H1 (cell line): ENCODE measurements at places on chromosomes 2 and 18.
A peak's percentile ranks its signal among the peaks of the same experiment; 100 is the strongest.

GRCh38 chr2:240595381-240596079 lies 9.0 kb downstream of the CAPN10 start:
- no peaks in the 10 kb centered on the region for H3K4me1 ChIP-seq
- H3K27me3 ChIP-seq = no peaks in the 10 kb centered on the region
- peak; percentile 83 for DNase-seq
- peaks cover 12% of the 10 kb centered on the region for H3K36me3 ChIP-seq

GRCh38 chr2:6968319-6969100 lies 51.3 kb downstream of the RNF144A start:
- H3K27me3 ChIP-seq = no peaks in the 10 kb centered on the region
- H3K36me3 ChIP-seq = no peaks in the 10 kb centered on the region
- H3K4me1 ChIP-seq = no peaks in the 10 kb centered on the region
- DNase-seq = no peak
- no peak overlapping the region for H3K27ac ChIP-seq

- H3K4me1 ChIP-seq = no peaks in the 10 kb centered on the region
- no peak overlapping the region for H3K27ac ChIP-seq
- H3K36me3 ChIP-seq = no peaks in the 10 kb centered on the region
- no peaks in the 10 kb centered on the region for H3K27me3 ChIP-seq
- H3K4me3 ChIP-seq = no peak overlapping the region
Observed at GRCh38 chr2:85503851-85504777, 34.9 kb upstream of the MAT2A start.

- DNase-seq = no peak
- H3K27me3 ChIP-seq = peaks cover 4% of the 10 kb centered on the region
- no peak overlapping the region for H3K27ac ChIP-seq
- peaks cover 20% of the 10 kb centered on the region for H3K4me1 ChIP-seq
- H3K36me3 ChIP-seq = no peaks in the 10 kb centered on the region
Observed at GRCh38 chr2:205684871-205685313, 2.6 kb downstream of the NRP2 start.

DNA sequence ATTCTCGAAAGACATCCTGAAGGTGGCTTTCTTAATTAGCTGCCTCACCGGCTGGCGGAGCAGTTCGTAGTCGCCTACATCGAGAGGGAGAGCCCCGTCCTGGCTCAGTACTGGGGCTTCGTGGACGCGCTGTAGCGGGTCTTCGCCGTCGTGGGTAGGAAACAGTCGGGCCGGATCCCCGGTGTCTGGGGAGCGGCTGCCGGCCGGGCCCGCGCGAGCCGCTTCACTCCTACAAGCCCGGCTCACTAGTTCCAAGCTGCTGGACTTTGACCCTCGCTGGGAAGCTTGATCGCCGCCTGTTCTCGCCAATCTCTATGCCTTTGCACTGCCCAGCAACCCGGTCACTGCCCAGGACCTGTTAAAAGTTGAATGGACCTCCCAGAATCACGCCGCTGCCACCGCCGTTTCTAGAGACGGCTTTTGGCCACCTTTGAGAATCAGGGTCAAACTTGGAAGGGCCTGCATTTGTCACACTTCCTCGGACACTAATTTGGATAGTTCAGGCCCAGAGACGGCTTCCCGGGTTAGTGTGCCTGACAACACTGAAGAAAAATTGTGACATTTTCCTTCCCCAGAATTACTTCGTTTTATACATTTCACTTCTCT lies 41.4 kb upstream of the AKAIN1 start:
- H3K27me3 ChIP-seq = no peaks in the 10 kb centered on the region
- H3K36me3 ChIP-seq = no peaks in the 10 kb centered on the region
- H3K4me1 ChIP-seq = peaks cover 3% of the 10 kb centered on the region
- no peak for DNase-seq
- peak overlapping the region; percentile 97; the same call in 1 of the 2 replicates for H3K27ac ChIP-seq

DNA sequence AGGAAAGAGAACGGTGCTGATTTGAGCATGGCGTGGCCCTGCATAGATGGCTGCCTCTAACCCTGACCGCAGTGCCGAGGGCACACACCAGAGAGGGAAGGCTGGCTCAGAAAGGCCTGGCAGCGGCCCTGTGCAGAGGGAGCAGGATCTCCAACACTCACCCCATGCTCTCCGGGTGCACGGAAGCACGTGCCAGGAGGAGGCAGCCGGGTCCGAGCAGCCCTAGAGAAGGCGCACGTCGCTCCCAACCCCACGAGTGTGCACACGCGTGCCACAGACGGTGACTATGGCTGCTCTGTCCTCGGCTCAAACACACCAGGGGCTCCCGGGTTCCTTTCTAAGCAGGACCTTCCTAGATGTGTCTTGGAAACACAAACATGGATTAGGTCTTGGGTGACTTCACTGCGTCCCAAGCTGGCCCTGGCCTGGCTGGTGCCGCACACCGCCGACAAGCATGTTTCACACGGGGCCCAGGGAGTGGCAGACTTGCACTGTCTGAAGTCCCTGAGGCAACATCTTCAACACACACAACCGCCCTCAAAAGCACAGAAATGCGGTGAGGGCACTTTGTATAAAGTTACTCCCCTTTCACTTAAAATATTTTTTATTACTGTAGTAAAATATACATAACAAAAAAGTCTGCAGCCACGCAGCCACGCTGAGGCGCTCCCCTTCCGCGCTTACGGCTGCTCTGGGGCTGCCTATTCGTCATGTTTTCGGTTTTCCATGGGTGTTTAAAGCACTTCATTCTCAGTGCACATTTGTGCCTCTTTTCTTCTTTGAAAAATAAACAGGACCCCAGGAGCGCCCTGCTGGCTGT lies 110.0 kb downstream of the ZNF516 start:
- DNase-seq = no peak
- H3K27me3 ChIP-seq = no peaks in the 10 kb centered on the region
- no peak overlapping the region for H3K4me3 ChIP-seq
- no peaks in the 10 kb centered on the region for H3K36me3 ChIP-seq
- no peaks in the 10 kb centered on the region; the same call in none of the 2 replicates for H3K4me1 ChIP-seq
- H3K27ac ChIP-seq = no peak overlapping the region

DNA sequence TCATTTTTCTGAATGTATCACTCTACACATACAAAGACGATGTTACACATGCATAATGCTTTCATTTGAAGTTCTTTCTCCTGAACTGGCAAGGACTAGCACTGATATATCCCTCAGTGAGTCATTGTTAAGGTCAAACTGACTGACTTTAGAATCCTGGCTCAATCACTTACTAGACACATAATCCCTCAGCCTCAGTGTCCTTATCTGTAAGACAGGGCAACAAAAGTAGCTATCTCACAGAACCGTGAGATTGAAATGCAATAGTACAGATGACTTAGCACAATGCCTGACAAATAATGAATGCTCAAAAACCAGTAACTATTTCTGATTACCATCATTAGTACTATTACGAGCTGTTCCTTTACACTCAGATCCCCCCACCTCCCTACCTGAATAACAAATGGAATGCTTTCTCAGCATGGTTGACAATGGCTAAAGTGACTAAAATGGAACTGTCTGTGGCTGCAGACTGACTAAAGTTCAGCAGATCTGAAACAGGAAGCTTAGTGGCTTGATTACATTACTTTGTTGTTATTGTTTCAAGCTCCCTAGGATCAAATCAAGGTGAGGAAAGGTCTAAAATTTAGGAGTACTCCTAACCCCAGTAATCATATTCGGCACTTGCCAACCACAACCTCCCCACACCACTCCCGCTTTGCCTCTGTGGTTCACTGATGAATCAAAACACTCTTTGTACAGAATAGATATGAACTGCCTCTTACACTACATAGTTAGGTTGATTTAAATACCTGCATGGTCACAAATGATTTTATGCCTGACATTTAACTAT lies 35.8 kb upstream of the CACNB4 start:
- no peak overlapping the region for H3K27ac ChIP-seq
- DNase-seq = no peak
- no peaks in the 10 kb centered on the region for H3K4me1 ChIP-seq
- H3K27me3 ChIP-seq = no peaks in the 10 kb centered on the region

GRCh38 chr2:147520817-147521216 lies 324.0 kb upstream of the ACVR2A start:
- H3K4me3 ChIP-seq = no peak overlapping the region
- no peaks in the 10 kb centered on the region for H3K27me3 ChIP-seq
- no peaks in the 10 kb centered on the region for H3K36me3 ChIP-seq
- no peak overlapping the region for H3K27ac ChIP-seq
- DNase-seq = no peak

DNA sequence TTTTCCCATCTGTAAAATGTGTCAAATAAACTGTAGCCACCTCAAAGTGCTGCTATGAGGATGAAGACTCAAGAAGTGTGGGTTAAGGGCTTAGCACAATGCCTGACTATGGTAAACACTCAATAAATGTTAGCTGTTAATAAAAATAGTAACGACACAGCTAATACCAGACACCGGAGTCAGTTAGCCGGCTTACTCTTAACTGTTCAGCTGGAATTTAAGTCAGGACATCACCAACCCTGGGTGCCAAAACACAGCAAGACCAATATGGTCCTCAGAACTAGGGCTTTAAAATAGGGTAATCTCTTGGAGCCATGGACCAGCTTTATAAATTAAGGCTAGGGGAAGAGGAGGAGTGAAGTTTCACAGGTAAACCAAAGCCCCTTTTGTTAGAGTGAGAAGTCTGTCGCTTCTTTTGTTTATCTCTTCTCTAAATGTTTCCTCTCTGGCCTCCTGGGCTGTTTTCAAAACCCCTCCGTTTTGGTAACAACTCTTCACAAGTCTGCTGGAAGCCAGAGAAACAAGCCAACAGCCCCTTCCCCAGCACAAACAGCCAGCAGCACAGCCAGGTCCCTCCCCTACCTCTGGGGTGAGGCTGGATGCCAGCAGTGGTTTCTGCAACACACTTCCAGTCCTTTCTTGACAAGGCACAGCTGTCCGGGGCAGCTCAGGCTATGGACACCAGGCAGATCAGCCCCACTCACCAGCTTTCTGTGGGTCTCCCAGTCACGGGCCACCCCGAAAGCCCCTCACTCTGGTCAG lies 13.8 kb upstream of the FZD7 start:
- no peaks in the 10 kb centered on the region for H3K27me3 ChIP-seq
- no peaks in the 10 kb centered on the region for H3K36me3 ChIP-seq
- no peak overlapping the region for H3K4me3 ChIP-seq
- H3K4me1 ChIP-seq = peaks cover 27% of the 10 kb centered on the region
- no peak for DNase-seq
- no peak overlapping the region for H3K27ac ChIP-seq

DNA sequence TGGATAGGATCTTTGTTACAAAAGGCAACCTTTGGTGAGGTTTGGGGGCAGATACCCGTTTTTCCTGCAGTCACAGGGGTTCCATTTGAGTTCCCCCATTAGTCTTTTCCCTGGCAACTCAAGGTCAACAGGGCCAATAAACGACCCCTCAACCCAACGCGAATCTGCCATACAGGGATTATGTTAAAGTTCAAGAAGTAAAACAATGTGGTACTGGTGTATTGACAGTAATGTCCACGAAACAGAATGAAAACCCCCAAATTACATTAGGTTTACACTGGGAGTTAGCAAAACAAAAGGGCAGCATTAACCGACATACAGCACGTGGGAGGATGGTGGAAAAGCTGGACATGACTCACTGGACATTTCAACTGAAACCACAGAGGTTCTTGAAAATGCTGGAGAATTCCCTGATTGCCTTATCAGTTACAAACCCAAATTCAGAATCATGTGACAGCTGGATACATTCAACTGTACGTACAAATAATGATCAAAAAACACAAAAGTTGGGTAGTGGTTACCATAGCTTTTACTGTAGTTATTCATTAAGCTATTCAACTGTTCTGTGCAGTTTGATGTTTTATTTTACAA lies 4.9 kb upstream of the IMP4 start:
- no peak overlapping the region for H3K27ac ChIP-seq
- peak overlapping the region; percentile 90 for H3K4me3 ChIP-seq
- H3K36me3 ChIP-seq = peaks cover 2% of the 10 kb centered on the region; the same call in 1 of the 2 replicates
- H3K4me1 ChIP-seq = peaks cover 5% of the 10 kb centered on the region

DNA sequence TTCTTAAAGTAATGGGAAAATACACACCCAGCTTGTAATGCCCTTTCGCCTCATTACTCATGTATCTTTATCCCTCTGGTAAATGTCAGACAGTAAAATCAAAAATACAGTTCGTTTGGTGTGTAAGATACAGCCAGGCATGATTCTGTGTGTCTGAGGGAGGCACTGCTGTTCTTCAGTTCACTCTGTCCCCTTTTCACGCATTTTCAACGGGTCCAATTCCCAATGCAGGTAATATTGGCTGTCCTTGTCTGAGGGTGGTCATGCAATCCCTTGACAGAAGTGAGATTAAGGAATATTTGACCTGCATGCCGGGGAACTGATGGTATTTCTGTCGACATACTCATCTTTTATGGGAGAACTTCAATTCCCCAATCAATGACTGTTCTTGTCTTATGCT lies 587.2 kb upstream of the NXPH2 start:
- H3K4me3 ChIP-seq = no peak overlapping the region
- no peak overlapping the region for H3K27ac ChIP-seq
- H3K4me1 ChIP-seq = no peaks in the 10 kb centered on the region
- H3K36me3 ChIP-seq = no peaks in the 10 kb centered on the region

GRCh38 chr2:175626796-175627195 lies 375.3 kb downstream of the LNPK start:
- H3K36me3 ChIP-seq = no peaks in the 10 kb centered on the region
- no peaks in the 10 kb centered on the region for H3K4me1 ChIP-seq
- no peak overlapping the region for H3K27ac ChIP-seq
- no peaks in the 10 kb centered on the region for H3K27me3 ChIP-seq

- no peak overlapping the region for H3K27ac ChIP-seq
- H3K4me3 ChIP-seq = no peak overlapping the region
- no peaks in the 10 kb centered on the region for H3K27me3 ChIP-seq
- DNase-seq = no peak
Observed at GRCh38 chr2:201363857-201364560, 6.9 kb upstream of the FLACC1 start.

DNA sequence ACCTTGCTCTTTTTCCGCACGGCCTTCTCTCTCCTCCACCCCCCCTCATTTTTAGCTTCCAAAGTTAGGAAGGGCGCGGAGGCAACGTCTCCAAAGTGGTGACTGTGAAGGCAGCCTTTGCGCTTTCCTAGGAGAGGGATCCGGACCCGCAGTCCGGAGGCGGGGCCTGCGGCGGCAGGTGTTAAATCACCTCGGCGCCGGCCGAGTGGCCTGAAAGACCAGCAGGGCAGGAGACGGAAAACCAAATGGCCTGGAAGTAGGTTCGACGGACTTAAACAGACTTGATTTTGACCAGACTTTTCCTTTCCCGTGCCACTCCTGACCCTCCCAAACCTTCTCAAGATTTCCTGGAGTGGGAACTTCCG lies 615 bp downstream of the GORASP2 start:
- no peaks in the 10 kb centered on the region for H3K36me3 ChIP-seq
- DNase-seq = no peak
- H3K4me1 ChIP-seq = peaks cover 5% of the 10 kb centered on the region
- peak overlapping the region; percentile 95 for H3K27ac ChIP-seq
- H3K27me3 ChIP-seq = no peaks in the 10 kb centered on the region

GRCh38 chr2:204885747-204886146 lies 340.5 kb downstream of the PARD3B start:
- H3K27ac ChIP-seq = no peak overlapping the region
- no peaks in the 10 kb centered on the region for H3K27me3 ChIP-seq
- no peak for DNase-seq
- no peak overlapping the region for H3K4me3 ChIP-seq
- H3K36me3 ChIP-seq = no peaks in the 10 kb centered on the region

GRCh38 chr2:15851076-15851693 lies 89.2 kb upstream of the MYCN start:
- H3K27ac ChIP-seq = no peak overlapping the region
- no peaks in the 10 kb centered on the region for H3K27me3 ChIP-seq
- H3K36me3 ChIP-seq = no peaks in the 10 kb centered on the region
- H3K4me1 ChIP-seq = no peaks in the 10 kb centered on the region; the same call in 1 of the 2 replicates
- no peak overlapping the region for H3K4me3 ChIP-seq

GRCh38 chr18:13207294-13207693 lies 11.3 kb upstream of the LDLRAD4 start:
- H3K27me3 ChIP-seq = no peaks in the 10 kb centered on the region
- no peak for DNase-seq
- H3K4me3 ChIP-seq = no peak overlapping the region
- H3K4me1 ChIP-seq = no peaks in the 10 kb centered on the region
- no peak overlapping the region for H3K27ac ChIP-seq
